ENCODE measurements at places on chromosomes 6 and 20.
A peak's percentile ranks its signal among the peaks of the same experiment; 100 is the strongest.

DNA sequence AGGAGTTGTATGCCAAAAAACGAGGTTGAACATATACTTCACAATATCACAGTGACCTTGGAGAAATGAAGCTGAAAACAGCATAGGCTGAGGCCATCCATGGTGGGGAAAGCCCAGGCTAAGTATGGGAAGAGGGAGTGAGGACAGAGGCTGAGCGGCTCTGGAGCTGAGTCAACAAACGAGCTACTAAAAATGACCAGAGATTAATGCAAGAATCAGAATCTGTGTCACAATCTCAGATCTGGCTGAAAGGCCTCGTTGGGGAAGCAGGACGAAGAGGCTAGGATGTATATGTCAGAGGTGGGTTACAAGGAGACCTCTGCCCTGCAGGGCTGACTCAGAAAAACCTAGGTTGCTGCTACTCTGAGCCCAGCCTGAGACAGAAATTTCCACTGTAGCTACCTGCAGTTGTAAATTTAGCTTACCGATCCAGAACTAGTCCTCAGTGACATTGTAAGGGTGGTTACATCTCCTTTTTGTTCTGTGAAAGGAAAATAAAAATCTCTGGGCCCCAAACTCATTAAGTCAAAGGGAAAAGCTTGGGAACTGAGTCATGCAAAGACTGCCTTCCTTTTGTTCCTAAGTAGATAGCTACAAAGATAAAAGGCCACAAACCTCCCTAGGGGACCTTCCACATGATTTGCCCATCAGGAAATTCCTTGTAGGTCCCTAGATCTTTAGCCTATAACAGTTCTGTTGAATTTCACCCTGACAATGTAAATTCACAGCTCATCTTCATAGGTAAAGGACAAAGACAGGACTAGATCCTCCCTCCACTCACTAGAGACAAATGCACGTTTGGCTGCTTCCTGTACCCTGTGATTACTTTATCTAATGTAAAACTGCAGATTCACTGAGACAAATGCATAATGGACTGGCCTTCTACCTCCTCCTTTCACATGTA is 8.5 kb upstream of the TUBB2A start:
- DNase-seq = no peak

GRCh38 chr6:109300874-109301273 is 81.4 kb downstream of the CD164 start:
- no peak for DNase-seq

DNA sequence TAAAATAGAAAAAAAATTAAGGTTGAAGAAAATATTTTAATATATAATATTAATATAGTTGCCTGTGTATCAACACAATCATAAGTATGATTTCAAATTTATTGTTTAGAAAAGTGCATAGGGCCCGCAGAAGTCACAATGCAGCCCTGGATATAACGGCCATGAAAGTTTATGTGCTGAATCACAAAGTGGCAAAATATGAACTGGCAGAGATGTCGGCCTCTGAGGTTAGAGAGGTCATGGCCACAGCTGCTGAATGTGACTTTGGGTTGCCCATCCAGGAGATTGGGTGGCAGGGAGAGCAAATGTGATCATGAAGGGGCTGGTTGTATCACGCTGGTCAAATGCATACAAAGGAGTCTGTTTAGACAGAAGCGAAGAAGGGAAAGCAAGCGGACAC is 35.7 kb downstream of the COL11A2 start:
- DNase-seq = no peak

- DNase-seq = no peak
Measured at GRCh38 chr6:73857341-73857890, 161.4 kb downstream of the CD109 start.

- no peak for DNase-seq
Measured at GRCh38 chr20:41017448-41018042, 11.1 kb upstream of the TOP1 start.

DNA sequence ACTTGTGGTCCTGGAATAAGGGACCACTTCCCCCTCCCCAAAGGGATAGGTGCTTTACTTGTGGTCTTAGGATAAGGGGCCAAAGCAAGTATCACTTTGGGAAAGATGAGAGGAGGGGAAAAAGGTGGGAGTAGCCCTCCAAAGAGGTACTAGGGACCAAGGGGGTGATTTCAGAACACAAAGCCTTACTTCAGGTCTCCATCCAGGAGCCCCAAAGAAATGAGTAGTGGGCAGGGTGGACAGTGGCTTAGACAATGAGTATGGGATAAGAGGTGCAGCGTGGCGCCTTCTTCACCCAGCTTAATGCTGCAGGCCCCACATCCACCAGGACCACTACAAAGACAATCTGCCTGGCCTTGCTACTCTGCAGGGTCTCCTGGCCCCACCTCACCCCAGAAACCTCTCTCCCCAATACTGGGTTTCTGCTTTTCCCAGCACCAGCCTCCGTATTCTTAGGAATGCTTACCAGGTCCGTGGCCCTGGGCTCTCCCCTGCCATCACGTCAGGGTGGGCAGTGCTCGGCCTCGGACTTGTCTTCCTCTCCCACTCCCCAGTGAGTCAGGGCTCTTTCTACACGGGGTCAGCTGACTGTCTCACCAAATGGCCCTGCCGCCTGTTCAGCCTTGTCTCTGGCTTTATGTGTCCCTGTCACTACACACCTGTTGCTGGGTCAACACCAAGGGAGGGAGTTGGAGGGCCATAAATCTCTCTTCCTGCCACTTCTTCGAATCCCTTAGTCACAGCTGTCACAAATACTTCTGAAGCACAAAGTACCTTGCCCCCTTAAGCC is 3.1 kb downstream of the NNAT start:
- DNase-seq = no peak

DNA sequence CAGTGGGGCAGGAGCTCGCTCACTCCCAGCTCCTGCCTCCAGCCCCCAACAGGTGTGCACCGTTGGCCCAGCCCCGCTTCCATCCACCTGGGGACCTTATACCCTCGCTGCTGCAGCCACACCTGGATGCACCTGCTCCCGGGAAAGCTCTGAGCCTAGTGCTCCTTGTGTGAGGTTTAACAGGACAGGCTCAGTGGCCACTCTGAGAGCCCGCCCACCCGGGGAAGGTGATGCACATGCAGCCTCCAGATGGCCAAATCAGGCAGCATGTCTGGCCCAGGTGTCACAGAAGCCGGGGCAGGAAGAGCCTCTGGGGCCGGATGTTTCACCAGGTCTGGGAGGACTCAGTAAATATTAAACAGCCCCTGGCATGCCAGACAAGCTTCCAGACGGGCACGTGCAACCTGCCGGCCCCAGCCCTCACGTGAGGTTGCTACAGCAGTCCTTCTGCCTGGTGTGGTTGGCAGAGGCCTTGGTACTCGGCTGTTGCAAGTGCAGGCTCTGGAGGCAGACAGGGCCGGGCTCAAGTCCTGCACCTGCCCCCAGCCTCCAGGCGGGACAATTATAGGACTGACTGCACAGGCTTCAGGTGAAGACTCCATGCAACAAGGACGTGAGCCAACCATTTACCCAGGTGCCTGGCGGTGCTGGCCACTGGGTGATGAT is 66.9 kb downstream of the RIPOR3 start:
- DNase-seq = no peak

DNA sequence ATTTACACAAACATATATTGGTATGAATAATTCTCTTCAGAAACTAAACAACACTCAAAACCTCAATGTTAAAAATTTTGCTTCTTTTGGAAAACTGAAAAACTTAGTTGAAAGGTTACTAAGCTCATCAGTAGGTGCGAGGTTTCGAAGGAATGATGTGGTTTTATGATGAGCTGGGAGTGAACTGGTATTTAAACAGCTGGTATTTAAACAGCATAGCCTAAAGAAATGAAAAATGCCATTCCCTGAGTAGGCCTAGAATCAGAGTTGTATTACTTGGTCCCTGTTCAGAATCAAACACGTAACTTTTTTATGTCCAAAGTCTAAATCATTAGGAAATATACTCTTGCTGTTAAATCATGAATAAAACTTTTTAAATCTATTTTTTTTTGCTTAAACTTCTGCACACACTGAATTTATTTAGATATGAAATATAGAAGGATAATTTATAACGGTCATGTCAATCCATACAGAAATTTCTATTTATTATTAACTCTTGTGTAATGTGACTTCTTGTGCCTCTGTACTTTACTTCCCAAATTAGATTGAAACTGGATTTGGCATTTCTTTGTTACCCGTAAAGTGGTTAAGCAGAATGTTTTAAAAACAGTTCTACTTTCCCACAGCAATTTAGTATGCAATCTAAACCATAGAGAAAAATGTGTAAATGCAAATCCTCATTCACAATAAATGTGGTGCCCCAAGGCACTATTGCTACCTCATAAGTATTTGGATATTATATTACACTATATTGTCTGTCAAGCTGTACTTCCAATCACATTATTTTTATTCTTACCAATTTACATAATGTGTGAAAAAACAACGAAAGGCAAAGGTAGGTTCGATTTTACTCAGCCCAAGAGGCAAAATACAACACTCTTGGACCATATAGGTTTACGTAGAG is 124.1 kb downstream of the HS3ST5 start:
- DNase-seq = no peak

DNA sequence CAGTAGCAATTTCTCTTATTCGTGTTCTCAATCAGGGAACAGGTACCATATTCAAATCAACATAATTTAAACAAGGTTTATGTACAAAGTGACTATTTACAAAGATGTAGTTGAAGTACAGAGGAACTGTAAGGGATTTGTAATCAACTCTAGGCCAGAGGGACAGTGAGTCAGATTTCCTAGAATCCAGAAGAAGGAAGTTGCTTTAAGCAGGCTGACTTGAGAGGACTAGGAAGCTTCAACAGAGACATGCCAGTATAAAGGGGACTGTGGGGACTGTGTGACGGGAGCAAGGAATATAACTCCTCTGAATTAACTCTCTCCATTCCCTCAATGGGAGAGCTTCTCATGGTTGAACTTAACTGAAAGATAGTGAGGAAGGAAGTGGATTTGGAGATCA is 427.4 kb upstream of the JAG1 start:
- no peak for DNase-seq

GRCh38 chr6:7769702-7770101 is 43.8 kb downstream of the BMP6 start:
- no peak for DNase-seq

GRCh38 chr6:163814494-163815364 is 400.2 kb downstream of the QKI start:
- DNase-seq = no peak

GRCh38 chr20:33600414-33600813 is 61.7 kb upstream of the C20orf144 start:
- DNase-seq = no peak

DNA sequence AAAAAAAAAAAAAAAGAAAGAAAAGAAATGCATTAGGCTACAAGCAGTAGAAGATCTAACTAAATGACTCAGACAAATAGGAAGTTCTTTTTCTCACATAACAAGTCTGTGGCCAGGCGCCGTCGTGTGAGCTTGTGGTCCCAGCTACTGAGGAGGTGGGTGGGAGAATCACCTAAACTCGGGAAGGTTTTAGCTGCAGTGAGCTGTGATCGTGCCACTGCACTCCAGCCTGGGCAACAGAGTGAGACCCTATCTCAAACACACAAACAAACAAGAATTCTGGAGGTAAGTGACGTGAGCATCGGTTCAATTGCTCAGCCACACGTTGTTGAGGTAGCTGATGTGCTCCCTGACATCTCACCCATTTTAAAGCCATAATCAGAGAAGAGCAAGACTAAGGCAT is 37.9 kb upstream of the SLC23A2 start:
- peak; percentile 37 for DNase-seq

Measured in activated CD4-positive, alpha-beta T cell treated with anti-CD3 and anti-CD28 coated beads, Interleukin-2, amount 50 U/mL, for 16 hours (primary cell).